ENCODE measurements at places on chromosomes 2 and 18.

DNA sequence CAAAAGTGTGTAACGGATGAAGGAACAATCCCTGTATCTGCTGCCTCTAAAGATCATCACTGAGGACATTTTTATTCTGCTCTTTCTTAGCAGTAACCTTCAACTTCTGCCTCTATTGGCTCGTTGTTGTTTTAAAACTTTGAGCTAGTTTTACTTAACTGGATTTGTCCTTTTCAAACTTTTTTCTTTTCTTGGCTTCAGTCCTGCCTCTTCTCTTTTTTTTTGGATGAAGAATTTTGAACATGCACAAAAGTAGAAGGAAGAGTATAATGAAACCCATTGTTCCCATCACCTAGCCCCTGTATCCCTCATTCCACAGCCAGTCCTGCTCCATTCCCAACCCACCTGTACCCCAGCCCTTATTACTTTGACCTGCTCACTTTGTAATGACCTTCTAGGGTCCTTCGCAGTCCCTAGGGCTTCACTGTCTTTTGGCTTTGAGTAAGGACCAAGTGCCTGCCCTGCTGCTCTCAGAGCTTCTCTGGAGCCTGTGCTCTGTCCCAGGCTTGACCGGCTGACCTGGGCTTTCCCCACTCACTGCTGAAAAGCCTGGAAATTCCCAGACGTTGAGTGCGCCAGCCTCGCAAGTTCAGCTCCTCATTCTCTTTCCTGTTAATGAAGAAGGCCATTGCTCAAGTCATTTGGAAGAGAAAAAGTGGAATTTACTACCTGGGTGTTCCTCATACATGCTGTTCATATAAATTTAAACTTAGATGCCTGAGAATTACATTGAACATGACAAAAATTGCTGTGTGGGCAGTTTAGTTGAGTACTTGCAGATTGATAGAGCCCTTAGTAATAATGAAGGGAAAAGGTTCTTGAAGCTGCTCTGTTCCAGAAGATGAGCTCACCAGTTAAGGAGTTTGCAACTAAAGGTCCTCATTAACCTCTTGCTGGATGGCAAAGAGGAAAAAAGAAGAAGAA lies 149.3 kb upstream of the ALPP start:
- DNase-seq: no peak

GRCh38 chr18:3924455-3924854 lies 474.5 kb downstream of the TGIF1 start:
- no peak for DNase-seq

DNA sequence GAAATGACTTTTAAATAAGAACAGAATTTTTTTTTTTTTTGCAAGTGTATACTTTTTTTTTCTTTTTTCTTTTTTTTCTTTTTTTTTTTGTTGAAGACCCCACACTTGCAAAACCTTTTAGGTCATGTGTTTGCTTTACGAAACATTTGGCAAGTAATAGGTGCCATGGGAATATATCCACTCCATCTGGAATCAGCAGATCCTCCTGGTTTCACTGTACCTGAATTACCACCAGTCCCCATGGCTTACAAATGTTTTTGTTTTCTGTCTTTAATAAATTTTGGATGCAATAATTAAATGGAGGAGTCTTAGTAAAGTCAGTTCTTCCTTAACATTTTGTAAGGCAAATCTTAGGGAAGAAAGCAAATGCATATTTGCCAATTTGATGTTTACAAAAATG lies 559.7 kb upstream of the ZEB2 start:
- no peak for DNase-seq

GRCh38 chr2:46379213-46380037 lies 82.2 kb downstream of the EPAS1 start:
- no peak for DNase-seq

GRCh38 chr2:27378096-27378808 lies 2.3 kb downstream of the ZNF513 start:
- DNase-seq: no peak

GRCh38 chr2:216588861-216589710 lies 44.1 kb upstream of the IGFBP2 start:
- DNase-seq: no peak

DNA sequence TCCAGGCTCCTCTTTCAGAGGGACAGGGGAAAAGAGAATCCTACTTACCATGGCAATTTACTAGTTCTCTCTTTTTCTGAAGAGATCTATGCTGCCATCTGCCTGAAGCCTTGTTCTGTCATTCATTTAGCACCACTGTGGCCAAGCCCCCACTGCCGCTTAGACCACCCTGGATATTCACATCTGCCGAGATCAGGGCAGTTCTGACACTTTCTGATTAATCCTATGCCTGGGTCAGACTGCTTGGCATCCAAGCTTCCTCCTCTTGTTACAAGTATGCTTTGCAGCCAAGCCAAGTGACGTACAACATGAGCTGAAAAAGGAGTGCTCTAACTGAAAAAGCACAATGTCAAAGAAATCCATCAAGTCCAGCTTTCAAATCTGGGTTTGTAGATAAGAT lies 332.6 kb downstream of the SUCLG1 start:
- DNase-seq: no peak

- DNase-seq: no peak
These were observed 1.3 kb downstream of the LRRTM1 start for GRCh38 chr2:80303006-80303908.

DNA sequence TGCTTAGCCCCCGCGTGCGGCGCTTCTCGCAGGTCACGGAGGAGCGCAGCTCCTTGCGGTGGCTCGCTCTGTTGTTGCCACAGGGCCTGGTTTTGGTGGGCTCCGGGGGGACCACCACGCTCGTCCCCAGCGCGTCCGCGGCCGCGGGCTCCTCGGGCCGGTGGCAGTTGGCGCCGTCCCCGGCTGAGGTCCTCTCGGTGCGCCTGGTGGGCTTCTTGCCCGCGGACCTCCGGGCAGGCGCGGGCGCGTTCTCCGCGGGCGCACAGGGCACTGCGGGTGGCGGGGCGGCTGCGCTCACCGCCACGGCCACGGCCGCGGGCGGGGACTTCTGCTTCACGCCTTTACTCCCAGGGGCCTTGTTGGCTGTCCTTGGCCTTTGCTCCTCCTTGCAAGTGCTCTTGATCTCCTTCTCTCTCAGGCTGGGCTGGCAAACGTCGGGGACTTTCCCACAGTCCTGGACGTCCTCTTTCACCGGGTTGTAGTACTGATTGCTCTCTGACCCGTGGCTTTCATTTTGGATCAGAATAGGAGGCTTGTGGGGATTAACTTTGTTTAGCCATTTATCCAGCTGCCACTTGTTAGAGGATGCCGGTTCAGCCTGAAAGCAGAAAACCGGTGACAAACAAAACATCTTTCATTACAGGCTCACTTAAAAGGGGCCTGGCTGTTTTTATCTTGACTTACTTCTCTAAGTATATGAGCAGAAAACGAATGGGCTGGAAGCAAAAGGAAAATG lies 104.0 kb upstream of the REV1 start:
- no peak for DNase-seq

All from naive thymus-derived CD8-positive, alpha-beta T cell (primary cell).